ENCODE measurements at places on chromosomes 6 and 20.

DNA sequence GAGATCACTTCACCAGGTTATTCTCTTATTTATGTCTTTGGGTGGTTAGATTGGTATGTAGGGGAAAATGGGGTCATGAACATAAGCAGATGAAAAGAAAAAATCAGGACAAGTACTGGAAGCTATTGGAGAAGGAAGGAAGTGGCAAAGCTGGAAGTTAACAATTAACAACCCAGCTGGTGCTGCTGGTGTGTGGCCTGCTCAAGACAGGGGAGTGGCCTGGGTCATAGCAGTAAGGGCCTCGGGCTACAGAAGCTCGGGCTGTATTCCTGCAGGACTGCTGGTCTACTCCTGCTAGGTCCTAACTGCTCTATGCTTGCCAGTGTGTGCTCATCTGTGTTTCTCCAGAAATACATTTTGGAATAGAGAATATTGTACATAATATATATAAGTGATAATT, 19.6 kb downstream of the MYLIP start:
- DNase-seq: no peak

- DNase-seq: peak; percentile 54
Observed at GRCh38 chr20:58433759-58434158, 44.7 kb downstream of the VAPB start.

GRCh38 chr6:159017757-159018559, 18.0 kb upstream of the RSPH3 start:
- DNase-seq: no peak

GRCh38 chr6:33740794-33741193, 5.9 kb downstream of the IP6K3 start:
- no peak for DNase-seq

GRCh38 chr6:22765015-22765414, 195.6 kb downstream of the HDGFL1 start:
- no peak for DNase-seq

- DNase-seq: no peak
Observed at GRCh38 chr20:51661609-51662178, 106.5 kb downstream of the ATP9A start.

- no peak for DNase-seq
Observed at GRCh38 chr6:147040121-147040910, 163.9 kb upstream of the STXBP5 start.
